ENCODE measurements at places on chromosomes 2 and 18.

GRCh38 chr18:23143016-23143814, 7.9 kb downstream of the CABLES1 start:
- DNase-seq = no peak

DNA sequence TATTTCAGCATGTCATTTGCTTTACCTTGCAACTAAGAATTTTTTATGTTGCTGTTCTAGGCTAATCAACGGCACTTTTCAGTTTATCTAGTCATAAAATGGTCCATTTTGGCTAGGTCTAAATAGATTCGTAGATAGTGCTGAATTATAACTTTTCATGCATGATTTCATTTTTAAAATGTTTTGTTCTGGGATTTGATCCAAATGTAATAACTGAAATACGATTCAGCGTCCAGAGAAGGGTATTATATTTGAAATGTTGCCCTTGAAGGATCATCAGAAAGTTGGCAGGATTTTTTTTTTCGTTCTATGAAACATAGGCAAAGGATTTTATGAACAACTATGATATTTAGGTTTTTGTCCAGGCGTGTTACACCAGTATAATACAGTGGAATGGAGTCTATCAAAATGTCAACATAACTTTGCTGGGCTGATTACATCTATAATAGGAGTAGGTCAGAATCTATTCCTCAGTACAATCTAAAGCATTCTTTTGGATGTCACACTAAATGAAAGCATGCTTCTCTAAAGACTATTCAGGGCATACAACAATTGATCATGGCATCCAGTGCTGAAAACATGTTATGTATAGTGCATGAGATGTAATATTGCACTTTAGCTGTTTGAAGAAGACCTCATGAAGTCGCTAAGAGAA, 24.8 kb downstream of the TTC27 start:
- no peak for DNase-seq

- no peak for DNase-seq
Measured at GRCh38 chr2:237858294-237859081, 935 bp upstream of the RAMP1 start.

GRCh38 chr2:232316461-232317330, 61.9 kb upstream of the ALPP start:
- DNase-seq = no peak

DNA sequence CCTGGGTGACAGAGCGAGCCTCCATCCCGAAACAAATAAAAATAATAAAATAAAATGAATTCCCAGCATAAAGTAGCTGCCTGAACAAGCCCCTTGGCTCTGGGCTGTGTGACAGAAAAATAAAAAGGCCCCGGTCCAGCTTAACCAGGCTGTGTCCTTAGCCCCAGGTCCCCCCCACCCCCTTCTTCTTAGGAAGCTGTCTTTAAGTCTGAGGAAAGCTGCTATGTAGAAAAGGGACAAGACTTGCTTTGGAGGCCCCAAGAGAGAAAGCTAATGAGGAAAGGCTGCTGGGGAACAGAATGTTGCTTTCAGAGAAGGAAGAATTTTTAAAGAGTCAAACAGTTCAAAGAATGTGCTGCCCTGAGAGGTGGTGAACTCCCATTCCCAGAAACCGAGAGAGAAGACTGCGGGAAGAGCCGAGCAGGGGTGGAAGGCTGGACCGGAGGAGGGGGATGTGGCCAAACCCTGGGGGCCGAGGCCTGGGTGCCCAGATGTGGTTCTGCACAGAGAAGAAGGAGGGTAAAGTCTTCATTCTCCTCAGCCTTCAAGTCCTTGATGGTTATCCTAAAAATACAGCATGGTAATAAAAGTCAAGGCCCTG, 61.9 kb downstream of the CENPO start:
- no peak for DNase-seq

DNA sequence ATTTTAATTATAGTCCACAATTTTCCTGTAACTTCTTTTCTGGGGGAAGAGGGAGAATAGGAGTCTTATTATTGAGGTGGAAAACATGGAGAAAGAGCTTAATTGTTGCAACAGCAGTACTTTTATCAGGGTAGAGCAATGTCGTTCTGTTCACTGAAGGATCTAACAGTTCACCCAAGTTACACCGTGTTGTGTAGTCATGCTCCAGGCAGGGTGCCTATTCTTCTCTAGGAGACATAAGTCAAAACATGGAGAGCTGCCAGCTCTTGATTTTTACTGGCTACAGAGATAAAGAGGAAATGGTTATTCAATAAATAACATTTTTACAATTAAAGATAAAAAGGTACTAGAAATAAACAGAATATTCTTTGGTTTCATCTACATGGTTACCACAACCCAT, 594.3 kb upstream of the NETO1 start:
- no peak for DNase-seq

DNA sequence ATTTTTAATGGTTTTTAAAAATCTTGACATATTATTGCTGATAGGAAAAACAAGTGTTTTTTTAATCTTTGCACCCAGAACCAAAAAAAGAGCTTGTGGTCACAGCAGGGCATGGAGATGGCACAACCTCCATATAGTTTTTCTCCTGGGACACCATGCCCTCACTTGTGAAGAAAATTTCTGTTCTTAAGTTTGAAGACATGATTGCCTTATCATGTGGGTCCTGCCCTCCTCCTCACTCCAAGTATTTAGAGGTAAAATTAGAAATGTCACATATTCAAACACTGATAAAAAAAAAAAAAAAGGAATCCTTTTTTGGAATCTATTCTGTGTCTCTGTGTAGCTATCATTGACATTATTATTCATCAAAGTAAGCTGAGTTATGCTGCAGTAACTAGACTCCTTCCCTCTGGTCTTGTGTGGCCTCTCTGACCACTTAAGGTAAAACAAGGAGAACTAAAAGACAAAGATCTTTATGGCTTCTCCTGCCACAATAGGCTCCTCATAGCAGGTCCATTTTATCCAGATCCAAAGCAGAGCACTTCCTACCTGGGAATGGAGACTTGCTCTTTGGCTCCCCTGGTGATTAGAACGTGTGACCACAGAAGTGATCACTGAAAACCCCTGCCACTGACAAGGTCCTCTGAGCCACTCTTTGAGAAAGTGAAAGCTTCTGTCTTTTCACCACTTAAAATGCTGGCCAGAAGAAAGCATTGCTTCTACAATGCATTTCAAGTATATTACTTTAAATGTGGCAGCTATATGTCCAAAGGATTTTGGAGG, 19.8 kb downstream of the ADD2 start:
- DNase-seq = no peak

- DNase-seq = no peak
Measured at GRCh38 chr2:237207646-237208045, 122.0 kb downstream of the COPS8 start.

DNA sequence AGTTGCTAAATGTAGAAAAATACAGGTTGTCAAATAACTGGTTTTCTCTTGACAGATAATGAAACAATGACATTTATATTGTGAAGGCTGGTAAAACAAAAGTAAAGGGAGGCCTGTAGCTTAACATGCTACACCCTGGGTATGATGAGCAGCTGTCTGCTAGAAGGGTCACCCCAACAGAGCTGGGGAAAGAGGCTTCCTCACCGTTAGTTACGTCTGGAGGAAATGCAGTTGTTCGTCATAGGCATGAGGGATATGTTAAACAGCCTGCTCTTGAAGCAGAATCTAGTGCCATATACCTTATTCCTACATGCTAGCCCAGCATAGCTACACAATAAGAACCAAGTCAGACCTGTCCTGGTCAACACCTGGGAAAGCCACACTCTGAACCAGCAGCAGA, 49.9 kb downstream of the LPIN2 start:
- DNase-seq = no peak

DNA sequence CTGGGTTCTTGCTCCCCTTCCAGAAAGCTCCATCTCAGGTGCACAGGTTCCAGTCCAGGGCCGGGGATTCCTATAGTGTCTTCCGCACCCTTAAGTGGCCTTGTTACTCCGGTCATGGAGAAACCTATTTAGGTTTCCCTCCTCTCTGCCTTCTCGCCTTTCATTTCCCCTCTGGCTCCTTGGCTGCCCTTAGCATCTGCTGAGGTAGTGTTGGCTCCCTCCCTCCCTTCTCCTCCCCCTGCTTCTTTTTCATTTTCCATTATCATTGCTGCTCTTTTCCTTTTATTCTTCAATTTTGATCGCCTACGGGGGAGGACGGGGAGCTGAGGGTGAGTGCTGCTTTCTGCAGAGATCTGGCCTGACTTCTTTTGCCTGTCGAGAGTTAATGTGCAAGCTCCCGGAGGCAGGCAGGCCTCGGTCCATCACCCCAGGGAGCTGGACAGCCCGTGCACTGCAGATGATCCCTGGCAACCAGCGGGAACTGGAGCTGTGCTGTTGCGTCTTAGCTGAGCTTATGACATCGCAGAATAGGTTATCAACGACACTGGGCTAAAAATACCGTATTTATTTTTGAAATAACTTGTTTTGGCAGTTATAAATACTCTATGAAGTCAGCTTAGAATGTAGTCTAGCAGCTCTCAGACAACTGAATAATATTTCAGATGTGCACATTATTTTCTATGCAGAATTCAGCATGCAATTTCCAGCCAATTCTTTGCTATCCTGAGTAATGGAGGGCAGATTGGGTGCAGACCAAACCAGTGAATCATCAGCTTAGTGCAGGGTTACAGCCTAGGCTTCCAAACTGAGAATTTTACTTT, 141.9 kb downstream of the SLC4A3 start:
- DNase-seq = no peak
